ENCODE measurements at places on chromosomes 2 and 18. TPM values are rescaled to one million over a fixed set of nuclear protein-coding genes. Genes with fewer than 3 reads are reported as not detected.

Gene SLC4A5
- 1.2 TPM for total RNA-seq

Gene TCF23
- total RNA-seq: not detected

Gene EML6
- total RNA-seq: 0.63 TPM

Gene APCDD1
- total RNA-seq: 1.2 TPM

DNA sequence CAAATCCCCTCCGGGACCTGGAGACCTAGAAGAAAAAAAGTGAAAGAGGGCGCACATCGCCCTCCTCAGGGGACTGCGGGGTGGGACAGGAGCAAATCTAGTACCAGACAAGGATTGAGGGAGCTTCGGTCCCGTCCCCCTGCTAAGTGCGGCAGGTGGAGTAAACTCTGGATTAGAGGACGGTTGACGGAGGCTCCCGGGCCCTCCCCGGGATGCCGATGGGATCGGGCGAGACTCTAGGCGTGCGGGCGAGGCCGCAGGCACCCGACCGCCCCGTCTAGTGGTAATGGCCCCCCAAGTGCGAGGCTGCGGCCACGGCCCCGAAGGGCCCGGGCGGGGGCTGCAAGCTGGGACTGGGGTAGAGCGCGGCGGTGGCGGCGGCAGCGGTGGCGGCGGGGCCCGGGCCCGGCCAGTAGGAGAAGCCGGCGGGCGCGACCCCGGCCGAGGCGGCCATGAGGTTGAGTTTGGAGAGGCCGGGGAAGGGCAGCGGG lies 3.5 kb downstream of the FEV start:
- DNase-seq: no peak

DNA sequence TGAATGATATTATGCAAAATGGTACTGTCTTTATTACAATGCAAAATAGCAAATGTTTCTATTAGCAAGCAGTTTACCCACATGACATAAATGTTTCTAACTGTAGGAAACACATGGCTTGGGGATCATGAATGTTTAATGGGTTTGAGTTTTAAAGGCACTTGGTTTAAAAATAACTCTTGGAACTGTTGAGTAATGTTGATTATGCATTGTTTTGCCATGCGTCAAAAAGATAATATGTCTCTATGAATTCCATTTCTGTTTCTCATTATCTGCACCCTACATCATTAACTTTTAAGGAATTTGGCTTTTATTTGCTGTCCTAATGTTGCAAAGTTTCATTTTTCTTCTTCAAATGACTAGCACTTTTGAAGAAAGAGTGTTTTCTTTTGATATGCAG lies 1355.5 kb downstream of the SUCLG1 start:
- DNase-seq: peak; percentile 34

DNA sequence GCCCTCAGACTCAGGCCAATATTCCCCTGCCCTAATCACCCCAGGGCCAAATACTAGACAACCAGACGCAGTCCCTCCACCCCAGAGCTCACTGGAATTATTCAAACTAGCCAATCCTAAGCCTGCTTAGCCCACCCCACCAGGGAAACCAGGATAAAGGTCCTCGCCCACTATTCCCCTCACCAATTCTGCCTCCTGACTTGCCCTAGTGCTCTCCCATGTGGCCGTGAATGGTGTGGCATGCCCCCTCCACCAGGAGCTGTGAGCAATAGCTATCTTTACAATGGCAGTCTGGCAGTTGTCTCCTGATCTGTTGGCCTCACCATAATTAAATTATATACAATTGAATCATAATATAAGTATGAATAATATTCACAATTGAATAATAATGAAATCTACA lies 42.3 kb downstream of the FAM124B start:
- DNase-seq: no peak

GRCh38 chr2:195330513-195330956 lies 326.5 kb upstream of the SLC39A10 start:
- DNase-seq: no peak

DNA sequence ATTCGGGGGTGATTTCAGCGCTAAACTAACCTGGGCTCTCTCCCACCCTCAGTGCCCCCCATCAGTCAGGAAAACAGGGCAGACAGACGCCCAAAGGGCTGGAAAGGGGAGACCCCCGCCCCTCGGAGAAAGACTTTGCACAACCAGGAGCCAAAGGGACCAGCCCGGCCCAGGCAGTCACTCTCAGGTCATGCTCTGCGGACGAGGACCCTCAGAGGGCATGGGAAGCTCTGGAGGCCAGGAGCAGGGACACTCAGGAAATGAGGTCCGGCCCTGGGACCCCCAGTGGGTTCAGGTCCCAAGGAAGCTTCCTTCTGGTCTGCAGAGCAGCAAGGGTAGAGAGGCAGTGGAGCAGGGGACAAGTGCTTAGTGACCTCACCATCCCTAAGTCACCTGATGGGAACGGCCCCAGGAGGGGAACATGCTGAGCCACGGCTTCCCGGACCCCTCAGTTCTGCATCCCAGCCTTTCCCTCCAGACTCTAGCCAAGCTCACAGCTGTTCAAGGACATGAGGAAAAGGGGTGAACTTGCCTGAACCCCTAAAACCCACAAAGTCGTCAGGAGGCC lies 88.0 kb upstream of the GPC1 start:
- DNase-seq: no peak

- DNase-seq: no peak
Observed at GRCh38 chr2:238875101-238875470, 27.2 kb downstream of the TWIST2 start.

All from kidney epithelial cell (primary cell).